ENCODE measurements at places on chromosomes 6 and 20. TPM values are rescaled to one million over a fixed set of nuclear protein-coding genes. Genes with fewer than 3 reads are reported as not detected.

BLOC1S5 gene
- 21.2 TPM for total RNA-seq

BTN1A1 gene
- total RNA-seq = not detected

ZSCAN12 gene
- 5.7 TPM for total RNA-seq

DNA sequence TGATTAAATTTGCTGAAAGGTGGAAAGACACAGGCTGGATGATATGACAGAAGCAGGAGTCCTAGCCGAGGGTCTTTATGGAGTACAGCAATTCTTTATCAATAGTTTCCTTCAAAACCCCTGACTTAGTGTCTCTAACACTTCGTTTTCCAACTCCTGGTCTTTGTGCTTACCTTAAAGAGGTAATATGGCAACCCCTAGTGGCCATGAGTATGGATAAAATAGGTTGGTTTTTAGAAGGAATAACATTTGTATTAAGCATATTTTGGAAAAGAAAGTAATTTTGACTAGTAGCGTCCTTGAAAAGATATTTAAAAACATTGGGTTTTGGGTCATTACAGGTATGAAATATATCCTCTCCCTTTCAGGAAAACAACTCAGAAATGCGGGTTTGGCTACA, 51.9 kb downstream of the VGLL2 start:
- H3K27ac ChIP-seq = no peak overlapping the region
- H3K4me1 ChIP-seq = no peaks in the 10 kb centered on the region
- peaks cover 3% of the 10 kb centered on the region for H3K27me3 ChIP-seq
- H3K36me3 ChIP-seq = no peaks in the 10 kb centered on the region
- DNase-seq = no peak

All from activated T-helper 2 cell treated with anti-CD3 and anti-CD28 coated beads, Interferon-gamma antibody, Interleukin-2, Interleukin-4, amounts not matched to agents 10 μg/mL and 5 μg/mL and 100 μg/mL, durations not matched to agents 14 hours and 24 hours and 36 hours (primary cell).